NCI-H2029 treated with DMSO at 0.1 percent for 48 hours (cell line): ENCODE measurements at places on chromosomes 5 and 9.

GRCh38 chr9:85484235-85484634 lies 257.5 kb downstream of the AGTPBP1 start:
- DNase-seq = no peak

DNA sequence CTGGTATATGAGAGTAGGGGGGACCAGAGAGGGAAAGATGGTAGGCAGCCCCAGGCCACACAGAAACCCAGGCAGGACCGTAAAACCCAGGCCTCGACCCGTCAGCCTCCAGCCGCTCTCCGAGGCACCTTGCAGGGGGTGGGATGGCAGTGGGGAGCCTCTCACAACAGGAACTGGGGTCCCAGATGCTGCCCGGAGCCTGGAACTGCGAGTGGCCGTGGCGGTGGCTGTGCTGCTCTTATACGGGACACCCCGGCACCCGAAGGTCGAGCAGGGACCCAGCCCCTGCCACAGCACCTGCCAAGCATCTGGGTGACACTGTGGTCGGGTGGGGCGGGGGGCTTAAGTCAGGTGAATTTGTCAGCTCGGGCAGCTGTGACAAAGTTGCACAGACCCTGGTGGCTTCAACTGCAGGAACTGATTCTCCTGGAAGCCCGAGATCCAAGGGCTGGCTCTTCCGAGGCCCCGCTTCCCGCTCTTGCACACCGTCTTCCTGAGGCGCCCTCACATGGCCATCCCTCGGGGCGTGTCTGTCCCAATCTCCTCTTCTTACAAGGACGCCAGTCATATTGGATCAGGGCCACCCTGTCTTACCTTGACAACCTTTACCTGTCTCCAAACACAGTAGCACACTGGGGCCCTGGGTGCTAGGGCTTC lies 47.6 kb upstream of the EGFL7 start:
- no peak for DNase-seq

DNA sequence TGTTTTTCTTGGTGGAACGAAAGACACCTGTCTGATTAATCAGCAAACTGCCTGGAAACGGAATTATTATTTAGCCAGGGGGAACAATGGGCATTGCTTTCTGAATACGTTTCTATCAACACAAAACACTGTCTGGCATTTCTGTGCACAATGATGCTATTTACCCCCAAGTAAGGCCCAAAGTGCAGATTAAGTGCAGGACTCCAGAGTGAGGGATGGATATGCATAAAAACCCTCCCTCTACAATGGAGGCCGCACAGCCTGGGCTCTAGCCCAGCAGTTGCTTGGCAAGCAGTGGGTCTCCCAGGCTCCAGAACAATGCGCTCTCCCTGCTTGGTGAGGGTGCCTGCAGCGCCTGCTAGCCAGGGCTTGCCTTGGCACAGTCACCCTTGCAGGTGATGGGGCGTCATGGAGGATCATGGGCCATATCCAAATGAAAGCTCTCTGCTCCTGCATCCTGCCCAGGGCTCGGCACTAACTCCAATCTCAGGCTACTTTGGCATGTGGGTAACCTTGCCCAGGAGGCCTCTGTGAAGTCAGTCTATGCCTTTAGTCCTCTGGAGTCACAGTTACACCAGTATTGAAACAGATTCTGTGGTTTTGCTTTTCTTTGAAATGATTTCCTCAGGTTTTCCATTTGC lies 11.5 kb upstream of the SPATA24 start:
- no peak for DNase-seq

GRCh38 chr5:117690612-117691011 lies 1116.0 kb upstream of the SEMA6A start:
- no peak for DNase-seq

GRCh38 chr5:107196500-107197059 lies 474.2 kb downstream of the EFNA5 start:
- no peak for DNase-seq

- no peak for DNase-seq
Measured at GRCh38 chr9:77978086-77978781, 53.4 kb downstream of the GNAQ start.
